Stimulated activated CD4-positive, alpha-beta T cell treated with anti-CD3 and anti-CD28 coated beads, Interleukin-2, amount 100 ng/mL, for 48 hours (primary cell): ENCODE measurements at places on chromosomes 5 and 9.

- DNase-seq: no peak
Observed at GRCh38 chr9:27291292-27291691, 5.7 kb downstream of the EQTN start.

GRCh38 chr5:72380492-72381274 lies 60.5 kb downstream of the PTCD2 start:
- DNase-seq: no peak

- no peak for DNase-seq
Observed at GRCh38 chr5:98786191-98786853, 12.9 kb downstream of the RGMB start.

DNA sequence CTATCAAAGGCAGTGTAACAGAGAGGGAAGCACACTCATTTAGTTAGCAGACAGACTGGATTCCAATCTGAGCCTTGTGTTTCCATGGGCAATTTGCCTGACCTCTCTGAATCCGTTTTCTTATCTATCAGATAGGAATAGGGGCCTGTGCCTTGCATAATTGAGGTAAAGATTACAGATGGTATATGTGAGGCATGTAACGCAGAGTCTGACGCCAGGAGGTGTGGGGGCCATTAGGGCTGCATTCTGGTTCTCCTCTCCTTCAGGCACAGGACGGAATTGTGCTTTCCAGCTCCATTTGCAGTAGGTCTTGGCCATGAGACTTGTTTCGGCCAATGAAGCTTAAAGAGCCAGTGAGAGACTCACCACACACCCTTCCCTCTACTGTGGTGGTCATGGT lies 97.6 kb downstream of the FRMD3 start:
- no peak for DNase-seq

- DNase-seq: no peak
Observed at GRCh38 chr5:8138884-8139283, 269.9 kb downstream of the MTRR start.

- peak; percentile 17 for DNase-seq
Observed at GRCh38 chr5:34656001-34656699, at the start of gene RAI14. Gene RAI14 (plus strand): TSS chr5:34656328. CDS start chr5:34686920, 30,592 bp downstream.

DNA sequence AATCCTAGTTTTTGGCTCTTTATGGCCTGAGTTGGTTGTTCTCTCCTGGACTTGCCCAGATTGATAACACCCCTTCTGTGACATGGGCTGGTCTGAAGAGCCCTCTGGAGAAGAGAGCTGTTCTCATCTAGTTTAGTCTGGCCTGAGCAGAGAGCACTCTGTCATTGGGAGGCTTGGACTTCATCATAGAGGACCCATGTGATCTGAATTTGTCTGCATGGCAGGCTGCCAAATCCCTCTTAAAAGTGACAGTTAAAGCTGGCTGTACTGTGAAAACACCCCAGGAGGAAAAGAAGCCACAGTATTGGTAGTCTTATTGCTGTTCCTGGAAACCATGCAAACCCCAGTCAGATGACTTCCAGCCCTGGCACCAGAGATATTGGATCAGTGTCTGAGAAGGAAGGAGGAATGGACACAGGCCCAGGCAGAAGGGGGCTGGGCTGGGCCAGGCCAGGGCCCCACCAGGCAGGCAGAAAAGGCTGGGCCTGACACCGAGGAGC lies 3.7 kb upstream of the WDR31 start:
- no peak for DNase-seq

- no peak for DNase-seq
Observed at GRCh38 chr5:157530226-157530972, 45.2 kb downstream of the ADAM19 start.

DNA sequence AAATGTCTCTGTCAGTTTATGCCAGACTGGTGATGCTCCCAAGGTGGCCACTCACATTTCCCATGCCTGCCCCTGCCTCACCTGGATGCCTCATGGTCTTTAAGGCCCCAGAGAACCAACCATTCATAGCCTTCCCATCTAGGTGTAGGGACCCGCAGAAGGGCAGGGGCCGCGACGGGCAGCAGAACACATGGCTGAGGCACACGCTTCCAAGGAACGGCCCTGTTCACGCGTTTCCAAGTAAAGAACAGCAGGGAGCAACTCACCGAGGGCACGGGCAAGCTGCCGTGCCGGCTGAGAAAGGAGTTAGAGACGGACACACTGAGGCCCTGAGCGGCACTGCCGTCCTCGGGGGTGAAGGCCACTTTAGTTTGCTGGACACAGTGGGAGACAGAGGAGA lies 73.5 kb downstream of the PRRT1B start:
- DNase-seq: no peak

DNA sequence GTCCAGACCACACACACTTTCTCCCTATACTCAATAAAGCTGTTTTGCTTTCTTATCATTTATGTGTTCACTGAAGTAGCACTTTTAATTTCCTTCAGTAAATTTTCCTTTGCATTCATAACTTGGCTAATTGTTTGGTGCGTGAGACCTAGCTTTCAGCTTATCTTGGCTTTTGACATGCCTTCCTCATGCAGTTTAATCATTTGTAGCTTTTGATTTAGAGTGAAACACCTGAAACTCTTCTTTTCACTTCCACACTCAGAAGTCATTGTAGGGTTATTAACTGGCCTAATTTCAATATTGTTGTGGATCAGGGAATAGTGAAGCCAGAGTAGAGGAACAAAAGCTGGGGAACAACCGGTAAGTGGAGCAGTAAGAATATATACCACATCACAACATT lies 114.7 kb downstream of the ST8SIA4 start:
- DNase-seq: no peak

GRCh38 chr9:109307380-109308240 lies 13.2 kb downstream of the EPB41L4B start:
- DNase-seq: no peak

- no peak for DNase-seq
Observed at GRCh38 chr9:104092875-104093600, 1.1 kb upstream of the SMC2 start.

DNA sequence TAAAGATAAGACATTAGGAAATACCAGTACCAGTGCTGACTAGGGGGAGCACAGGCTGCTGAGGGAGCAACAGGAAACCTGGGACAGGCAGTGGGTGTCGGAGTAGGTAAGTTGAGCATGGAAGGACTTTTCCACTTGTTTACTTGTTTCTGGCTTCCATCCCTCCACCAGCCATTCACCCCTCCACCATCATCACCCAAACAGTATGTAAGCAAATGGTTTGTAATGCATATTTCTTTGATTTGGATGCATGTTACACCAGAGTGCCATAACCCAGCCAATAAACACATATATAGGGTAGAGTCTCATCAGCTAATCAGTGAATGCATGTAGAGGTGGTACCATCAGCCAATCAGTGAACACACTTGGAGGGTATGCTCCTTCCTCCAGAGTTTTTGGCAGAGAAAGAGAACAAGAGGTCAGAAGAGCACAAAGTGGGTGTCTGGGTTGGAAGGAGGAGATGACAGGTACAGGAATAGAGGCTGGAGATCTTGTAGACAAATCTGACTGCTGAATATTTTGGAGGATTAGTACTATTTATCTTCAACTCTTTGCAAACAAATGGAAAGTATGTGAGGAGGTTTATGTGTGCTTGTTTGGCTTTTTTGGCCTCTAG lies 37.7 kb upstream of the PDE8B start:
- DNase-seq: no peak

- DNase-seq: no peak
Observed at GRCh38 chr9:18890372-18890771, 142.6 kb downstream of the SAXO1 start.

DNA sequence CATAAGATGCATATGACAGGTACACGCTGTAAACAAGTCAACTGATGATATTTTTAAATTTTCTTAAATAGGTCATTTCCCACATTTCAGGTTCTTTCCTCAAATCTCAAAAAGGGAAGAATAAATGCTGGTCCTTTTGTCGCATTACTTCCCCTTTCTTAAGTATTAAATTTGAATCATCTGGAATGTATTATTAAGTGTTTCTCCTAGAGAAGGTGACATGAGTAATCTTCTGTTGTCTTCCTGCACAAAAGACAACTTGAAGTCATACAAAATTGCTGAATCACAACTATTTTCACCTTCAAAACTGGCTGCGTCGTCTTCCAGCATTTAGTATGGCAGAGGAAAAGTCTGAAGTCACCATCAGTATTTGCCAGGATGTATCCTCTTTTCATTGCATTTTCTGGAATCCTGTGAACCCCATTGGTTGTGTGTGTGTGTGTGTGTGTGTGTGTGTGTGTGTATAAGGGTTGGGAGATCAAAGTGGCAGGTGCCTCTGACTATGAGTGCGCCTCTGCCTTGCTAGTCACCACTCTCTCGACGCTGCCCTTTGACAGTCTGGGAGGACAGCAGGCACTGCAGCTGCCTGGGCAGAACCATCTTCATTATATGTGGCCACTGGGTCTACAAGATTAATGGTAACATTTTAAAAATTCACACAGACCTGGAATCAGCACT lies 86.9 kb downstream of the MVB12B start:
- no peak for DNase-seq

GRCh38 chr9:109113892-109114609 lies 5.7 kb downstream of the TMEM245 start:
- no peak for DNase-seq

DNA sequence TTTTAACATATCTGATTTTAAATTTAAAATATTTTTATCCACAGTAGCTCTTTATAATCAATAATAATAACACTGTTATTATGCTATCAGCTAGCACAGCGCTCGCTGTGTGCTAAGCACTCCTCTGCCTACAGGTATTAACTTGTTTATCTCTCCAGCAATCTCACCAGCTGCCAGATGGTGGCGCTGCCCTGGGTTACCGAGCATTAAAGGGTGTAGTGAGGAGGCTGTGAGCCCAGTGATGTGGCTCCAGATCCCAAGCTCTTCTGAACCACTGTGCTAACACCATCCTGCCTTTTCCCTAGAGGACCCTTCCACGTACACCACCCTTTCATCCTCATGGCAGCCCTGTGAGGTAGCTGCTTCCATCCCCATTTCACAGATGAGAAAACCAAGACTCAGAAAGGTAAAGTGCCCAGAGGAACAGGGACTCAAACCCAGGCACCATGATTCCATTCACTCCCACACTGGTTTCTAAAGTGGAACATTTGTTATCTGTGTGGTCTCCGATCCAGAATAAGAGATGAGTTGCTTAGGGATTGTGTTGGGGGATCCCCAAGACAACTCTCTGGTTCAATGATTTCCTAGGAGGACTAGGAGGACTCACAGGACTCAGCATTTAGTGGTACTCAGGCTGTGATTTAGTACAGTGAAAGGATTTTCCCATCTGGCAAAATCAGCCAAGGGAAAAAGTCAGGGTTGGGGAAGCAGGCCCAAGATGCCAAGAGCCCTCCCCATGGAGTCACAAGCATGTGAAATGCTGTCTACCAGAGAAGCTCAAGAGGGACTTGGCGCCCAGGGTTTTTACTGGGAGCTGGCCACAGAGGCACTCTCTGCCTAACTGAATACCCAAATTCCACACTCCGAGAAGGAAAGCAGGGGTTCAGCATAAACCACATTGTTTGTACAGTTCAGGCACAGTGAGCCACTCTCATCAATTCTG lies 7.0 kb downstream of the IGFBPL1 start:
- peak; percentile 51 for DNase-seq

GRCh38 chr9:137156567-137157375 lies 13.1 kb downstream of the LRRC26 start:
- peak; percentile 54 for DNase-seq

- no peak for DNase-seq
Observed at GRCh38 chr5:110195288-110195687, 505.6 kb downstream of the MAN2A1 start.

DNA sequence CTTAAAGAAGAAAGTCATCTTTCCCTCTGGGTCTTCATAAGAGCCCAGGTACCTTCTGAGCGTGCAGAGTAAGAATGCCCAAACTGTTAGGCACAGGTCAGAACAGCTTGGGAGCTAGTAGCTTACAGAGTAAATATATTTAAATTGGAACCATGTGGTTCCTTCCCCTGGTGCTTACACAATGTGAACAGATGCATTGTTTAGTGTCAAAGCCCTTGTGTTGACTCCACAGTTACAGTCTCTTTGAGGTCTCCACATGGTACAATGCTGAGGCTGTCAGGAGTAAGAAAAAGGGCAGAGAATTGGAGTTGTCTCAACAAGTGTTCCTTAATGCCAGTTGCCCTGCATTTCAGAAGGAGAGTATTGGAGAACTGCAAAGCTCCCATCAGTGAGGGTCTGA lies 188.5 kb downstream of the PAPPA start:
- no peak for DNase-seq

DNA sequence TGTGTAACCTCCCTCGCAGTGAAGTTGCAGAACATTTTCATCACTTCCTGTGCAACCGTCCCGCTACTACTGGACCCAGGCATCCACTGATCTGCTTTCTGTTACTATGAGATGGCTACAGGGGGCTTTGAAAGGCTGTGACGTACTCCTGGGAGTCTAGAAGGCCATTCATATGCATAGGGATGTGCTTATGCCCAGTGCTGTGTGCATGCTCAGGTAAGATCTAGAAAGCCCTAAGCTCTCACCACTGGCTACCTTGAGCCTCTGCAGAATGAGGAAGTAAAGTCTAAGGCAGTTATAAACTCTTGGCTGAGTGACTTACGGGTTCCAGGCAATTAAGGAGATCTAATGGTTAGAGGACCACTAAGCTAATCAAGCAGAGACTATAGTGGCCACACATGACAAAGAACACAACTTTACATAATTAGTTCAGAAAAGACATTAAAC lies 11.8 kb downstream of the HNRNPAB start:
- no peak for DNase-seq

DNA sequence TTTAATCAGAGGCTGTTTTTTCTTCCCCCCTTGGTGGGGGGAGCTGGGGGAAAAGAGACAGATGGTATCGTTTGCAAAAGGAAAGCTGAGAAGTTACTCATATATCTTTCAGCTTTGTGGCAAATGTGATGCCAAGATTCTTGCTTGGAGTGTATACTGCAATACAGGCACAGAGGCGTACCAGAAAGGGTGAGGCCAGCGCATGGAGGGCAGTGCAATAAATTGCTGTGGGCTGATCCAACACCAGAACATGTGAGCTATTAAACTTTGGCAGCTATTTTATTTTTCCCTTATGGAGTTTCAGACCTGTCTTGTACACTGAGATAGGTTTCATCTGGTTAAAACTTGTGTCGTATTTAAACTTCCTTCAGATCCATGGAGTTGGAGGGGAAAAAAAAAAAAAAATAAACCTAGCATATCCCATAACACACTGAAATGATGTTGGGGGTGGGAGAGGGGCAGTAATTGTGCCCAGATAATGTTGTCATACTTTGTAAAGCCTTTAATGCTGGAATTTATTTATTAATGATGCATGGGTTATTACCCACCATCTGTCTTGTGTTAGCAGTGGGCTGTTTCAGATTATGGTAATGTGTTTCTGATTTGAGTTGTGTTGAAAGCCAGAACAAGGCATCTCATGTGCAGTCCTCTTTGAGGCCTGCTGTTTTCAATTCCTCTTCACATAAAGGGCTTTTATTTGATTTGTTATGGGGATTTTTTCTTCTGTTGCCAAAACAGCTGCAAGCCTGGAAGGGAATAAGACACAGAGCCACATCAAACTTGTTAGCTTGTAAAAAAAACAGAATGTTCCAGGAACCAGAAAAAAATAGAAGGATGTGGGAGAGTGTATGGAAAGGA lies 891.3 kb downstream of the TLE1 start:
- DNase-seq: no peak

GRCh38 chr9:31389075-31389474 lies 995.4 kb upstream of the ACO1 start:
- DNase-seq: no peak
